ENCODE measurements at places on chromosomes 1 and 21.

GRCh38 chr1:12142891-12143630, 23.7 kb upstream of the TNFRSF1B start:
- peaks cover 69% of the 10 kb centered on the region for H3K4me1 ChIP-seq
- no peaks in the 10 kb centered on the region for H3K36me3 ChIP-seq
- no peak for DNase-seq
- H3K27me3 ChIP-seq = no peaks in the 10 kb centered on the region
- H3K27ac ChIP-seq = peak overlapping the region; percentile 40
- H3K4me3 ChIP-seq = no peak overlapping the region

DNA sequence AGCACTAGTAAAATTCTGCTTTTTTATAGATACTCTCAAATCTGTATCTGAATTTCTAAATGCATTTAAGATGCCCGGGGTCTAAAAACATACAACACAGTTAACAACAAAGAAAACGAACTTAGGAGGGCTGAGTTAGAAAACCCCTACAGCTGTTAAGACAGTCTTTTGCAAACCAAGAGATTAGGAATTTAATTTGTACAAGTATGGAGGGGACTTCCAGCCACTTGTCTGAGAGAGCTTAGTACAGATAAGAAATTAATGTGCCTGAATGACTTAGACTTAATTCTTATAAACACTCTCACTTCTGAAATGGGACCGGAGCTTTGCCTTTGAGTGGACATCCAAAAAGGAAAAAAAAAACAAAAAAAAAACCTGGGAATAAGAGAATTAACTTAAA, 61.6 kb downstream of the SMYD3 start:
- H3K36me3 ChIP-seq = no peaks in the 10 kb centered on the region
- no peak overlapping the region for H3K4me3 ChIP-seq
- H3K27me3 ChIP-seq = no peaks in the 10 kb centered on the region

DNA sequence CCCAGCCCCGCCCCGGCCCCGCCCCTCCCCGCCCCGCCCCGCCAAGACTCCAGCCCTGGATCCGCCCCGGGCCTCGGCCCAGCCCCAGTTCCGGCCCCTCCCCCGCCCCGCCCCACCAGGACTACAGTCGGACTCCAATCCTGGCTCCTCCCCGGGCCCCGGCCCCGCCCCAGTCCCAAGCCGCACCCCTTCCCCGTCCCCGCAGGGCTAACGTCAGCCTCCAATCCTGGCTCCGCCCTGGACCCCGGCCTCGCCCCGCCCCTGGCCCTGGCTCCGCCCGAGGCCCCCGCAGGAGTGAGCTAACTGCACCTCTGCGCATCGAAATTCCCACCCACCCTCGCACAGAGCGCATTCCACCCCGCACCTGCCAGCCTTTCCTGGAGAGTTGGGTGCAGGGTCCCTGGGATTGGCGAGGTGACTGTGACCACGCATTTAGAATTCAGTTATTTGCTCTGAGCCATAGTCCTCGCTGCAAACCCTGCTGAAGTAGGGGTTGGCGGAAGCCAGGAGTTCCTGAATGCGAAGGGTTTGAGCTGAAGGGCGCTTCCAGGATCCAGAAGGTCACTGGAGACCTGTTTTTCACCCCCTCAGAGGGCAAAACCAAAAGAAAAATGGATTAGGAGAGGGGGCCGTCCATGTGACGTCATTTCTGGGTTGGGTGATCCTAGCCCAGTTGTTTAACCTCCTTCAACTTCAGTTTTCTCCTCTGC, 588 bp upstream of the IGSF8 start:
- peaks cover 6% of the 10 kb centered on the region for H3K36me3 ChIP-seq
- peaks cover 45% of the 10 kb centered on the region for H3K4me1 ChIP-seq
- no peaks in the 10 kb centered on the region for H3K27me3 ChIP-seq
- peak; percentile 97 for DNase-seq
- H3K4me3 ChIP-seq = peak overlapping the region; percentile 39

GRCh38 chr1:203592156-203592555, 34.5 kb upstream of the ATP2B4 start:
- H3K4me3 ChIP-seq = no peak overlapping the region
- H3K27ac ChIP-seq = no peak overlapping the region
- peaks cover 5% of the 10 kb centered on the region for H3K4me1 ChIP-seq
- no peaks in the 10 kb centered on the region for H3K36me3 ChIP-seq

- H3K36me3 ChIP-seq = no peaks in the 10 kb centered on the region
- no peak overlapping the region for H3K27ac ChIP-seq
- H3K27me3 ChIP-seq = no peaks in the 10 kb centered on the region
These were observed 14.1 kb upstream of the NCMAP start for GRCh38 chr1:24541711-24542346.

Data from natural killer cell (primary cell).